ENCODE measurements at places on chromosomes 1 and 21. TPM values are rescaled to one million over a fixed set of nuclear protein-coding genes. Genes with fewer than 3 reads are reported as not detected.

The CATSPERE gene
- 2.4 TPM for total RNA-seq

The DSCAM gene
- under 0.01 TPM for total RNA-seq

The TMEM50B gene
- total RNA-seq, result 27.5 TPM

The SYDE2 gene
- total RNA-seq, result 4.7 TPM

The ZNF670 gene
- total RNA-seq, result 2.1 TPM

The SYNJ1 gene
- total RNA-seq, result 6.4 TPM

The SPTA1 gene
- total RNA-seq, result not detected

Measured in placental epithelial cell (primary cell).